Fibroblast of skin of back (primary cell): ENCODE measurements at places on chromosomes 7 and 10.
A peak's percentile ranks its signal among the peaks of the same experiment; 100 is the strongest.

DNA sequence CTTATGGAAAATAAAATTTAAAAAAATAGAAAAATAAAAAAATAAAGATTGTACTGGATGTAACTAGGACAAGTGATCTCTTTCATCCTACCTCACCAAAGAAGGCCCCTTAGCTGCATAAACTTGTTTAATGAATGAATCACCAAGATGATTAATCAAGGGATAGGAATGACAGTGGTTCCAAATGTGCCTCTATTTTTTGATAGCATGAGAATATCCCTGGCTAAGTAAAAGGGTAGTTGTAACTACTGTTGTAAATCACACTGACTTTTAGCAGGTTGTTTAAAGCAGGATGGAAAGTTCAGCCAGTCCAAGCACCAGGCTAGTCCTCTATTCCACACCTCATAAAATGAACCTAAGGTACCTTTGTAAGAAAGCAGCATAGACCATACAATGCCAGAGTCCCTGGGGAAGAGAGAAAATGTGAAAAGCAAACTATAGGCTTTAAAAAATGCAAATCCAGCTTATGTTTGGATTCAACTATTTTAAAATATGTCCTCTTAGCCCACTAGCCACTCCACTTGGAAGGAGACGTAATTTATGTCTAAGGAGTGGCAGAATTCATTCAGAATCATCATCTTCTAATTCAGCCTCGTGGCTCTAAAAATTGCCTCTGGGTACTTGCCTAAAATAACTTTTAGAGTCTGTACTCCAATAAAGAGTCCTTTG, 126.8 kb downstream of the SKIDA1 start:
- DNase-seq = peak; percentile 92

DNA sequence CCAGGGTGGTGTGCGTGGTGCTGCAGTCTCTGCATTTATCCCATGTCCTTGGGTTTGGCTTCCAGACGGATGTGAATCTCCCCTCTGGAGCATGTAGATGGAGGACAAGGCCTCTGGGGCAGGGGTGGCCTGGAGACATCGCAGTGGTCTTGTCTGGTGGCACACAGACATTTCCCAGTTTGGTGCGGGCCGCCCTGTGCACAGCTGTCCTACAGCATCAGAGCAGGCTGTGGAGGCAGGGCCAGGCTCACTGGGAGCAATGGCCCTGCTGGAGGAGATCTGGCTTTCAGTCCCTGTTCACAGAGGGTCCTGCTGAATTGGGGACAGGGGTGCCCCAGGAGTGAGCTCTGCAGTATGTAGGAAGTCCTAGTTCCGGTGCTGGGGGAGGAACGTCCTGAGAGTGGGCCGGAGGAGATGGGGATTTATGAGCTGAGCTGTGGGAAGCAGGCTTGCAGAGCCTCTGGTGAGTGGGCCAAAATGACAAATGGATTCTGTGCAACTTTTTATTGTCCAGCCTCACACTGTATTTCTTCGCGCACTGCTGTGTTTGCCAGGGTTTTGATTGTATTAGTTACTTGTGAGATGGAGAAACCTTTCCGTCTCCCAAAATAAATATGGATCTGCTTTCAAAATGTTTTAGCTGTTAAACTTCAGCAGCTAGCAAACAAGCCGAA, 40.3 kb downstream of the MGMT start:
- DNase-seq = no peak

GRCh38 chr10:109894516-109894915, 28.8 kb downstream of the XPNPEP1 start:
- DNase-seq = no peak

- no peak for DNase-seq
These were observed 238.9 kb downstream of the FOXP2 start for GRCh38 chr7:114653364-114654088.

GRCh38 chr7:151009327-151010036, 14.8 kb downstream of the ATG9B start:
- no peak for DNase-seq

GRCh38 chr10:34480345-34480744, 334.8 kb downstream of the PARD3 start:
- no peak for DNase-seq

GRCh38 chr10:73838827-73839226, 27.4 kb upstream of the NDST2 start:
- no peak for DNase-seq

DNA sequence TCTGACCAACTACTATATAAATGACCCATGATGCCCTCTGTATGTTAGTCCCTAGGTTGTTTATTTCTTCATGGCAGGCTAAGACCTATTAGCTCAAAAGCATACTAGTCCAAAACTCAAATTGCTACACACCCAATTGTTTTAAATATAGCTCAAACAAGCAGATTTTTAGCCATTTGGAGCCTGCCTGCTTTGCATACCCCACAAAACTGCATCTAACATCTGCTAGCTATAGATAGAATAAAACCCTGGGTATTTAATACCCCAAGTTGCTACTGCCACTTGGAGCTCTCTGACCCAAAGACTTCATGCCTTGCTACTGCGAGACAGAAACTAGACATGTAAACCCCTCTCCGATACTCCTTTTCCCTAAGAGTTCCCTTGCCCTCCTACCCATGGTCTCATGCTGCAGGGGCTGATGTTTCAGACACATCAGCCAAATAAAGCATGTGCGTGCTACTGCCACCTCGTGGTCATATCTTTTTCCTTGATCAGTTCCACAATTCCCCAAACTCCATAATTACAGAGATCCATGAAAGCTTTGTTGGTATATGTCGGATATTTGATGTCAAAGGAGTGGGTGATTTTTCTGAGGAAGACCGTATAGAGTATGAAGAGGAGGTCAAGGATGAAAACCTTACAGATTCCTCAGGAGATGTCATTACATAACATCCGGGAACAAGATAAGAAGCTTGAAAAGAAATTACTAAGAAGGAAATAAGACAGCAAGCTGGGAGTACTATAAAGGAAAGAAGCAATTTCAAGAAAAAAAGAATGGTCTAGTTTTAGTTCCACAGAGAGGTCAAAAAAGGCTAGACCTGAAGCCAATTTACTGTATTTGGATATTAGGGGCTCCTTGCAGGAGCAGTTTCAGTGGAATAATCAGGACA, 386.6 kb downstream of the SH2D4B start:
- DNase-seq = peak; percentile 42

- DNase-seq = peak; percentile 51
These were observed 716 bp downstream of the SMARCD3 start for GRCh38 chr7:151247611-151248345.

DNA sequence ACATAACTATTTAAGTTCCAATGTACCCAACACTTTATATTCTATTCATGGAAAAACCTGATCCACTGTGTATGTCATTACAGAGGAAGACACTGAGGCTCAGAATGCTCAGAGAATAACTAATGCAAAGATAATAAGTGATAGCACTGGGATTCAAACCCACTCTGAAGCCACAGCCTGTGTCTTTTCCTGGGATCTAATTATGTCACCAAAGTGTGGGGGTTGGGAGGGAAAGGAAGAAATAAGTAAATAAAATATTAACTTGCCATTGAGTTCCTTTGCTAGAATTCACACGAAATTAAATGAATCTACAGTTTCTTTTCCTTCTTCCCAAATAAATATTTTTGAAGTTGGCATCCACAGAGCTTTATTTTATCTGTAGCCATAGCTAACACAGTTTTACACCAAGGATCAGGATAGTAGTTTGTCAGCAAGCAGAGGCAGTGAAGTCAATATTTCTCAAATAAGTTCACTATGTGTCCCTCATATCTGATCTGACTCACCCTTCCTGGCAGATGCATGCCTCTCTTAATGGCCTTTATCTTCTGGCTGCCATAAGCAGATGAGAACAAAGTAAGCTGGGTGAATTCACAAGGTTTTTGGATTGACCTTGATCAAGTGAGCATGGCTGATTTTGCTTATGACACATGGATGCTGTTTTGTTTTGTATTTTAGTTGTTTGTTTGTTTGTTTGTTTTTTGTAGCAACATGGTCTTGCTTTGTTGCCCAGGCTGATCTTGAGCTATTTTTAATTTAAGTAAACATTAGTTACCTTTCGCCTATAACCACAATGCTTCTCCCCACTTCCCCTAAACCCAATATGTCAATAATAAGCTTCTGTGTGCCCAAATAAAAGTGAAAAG, 6.3 kb downstream of the RAPGEF5 start:
- peak; percentile 9 for DNase-seq

DNA sequence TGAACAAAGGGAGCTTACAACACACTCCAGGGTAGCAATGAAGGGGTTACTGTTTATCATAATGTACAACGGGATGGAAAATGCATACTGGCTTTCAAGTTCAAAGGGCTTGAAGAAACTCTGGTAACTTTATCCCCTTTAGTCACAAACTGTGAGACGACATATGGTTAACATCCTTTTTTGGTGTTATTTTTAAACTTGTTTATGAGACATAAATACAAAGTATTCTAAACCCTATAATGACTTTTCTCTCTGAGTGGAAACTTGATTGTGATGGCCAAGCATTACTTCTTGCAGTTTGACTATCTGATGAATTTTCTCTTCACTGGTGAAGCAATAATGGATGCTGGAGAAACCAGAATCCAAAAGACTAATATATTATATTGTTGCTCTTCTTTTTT, 62.0 kb upstream of the SEMA3A start:
- DNase-seq = no peak

GRCh38 chr10:6039711-6040110, 22.5 kb downstream of the IL2RA start:
- no peak for DNase-seq

- DNase-seq = no peak
These were observed 16.8 kb upstream of the NDST2 start for GRCh38 chr10:73828161-73828560.

GRCh38 chr7:123199883-123200282, at the start of gene SLC13A1:
Gene SLC13A1 (minus strand): TSS chr7:123199969. CDS start chr7:123199946, 23 bp downstream.
- no peak for DNase-seq

- DNase-seq = no peak
These were observed 35.3 kb upstream of the HIBADH start for GRCh38 chr7:27697861-27698430.

GRCh38 chr7:50658696-50659095, 93.5 kb upstream of the DDC start:
- no peak for DNase-seq

GRCh38 chr7:70680743-70681468, 451.0 kb upstream of the GALNT17 start:
- no peak for DNase-seq

- no peak for DNase-seq
These were observed 11.0 kb downstream of the GRID1 start for GRCh38 chr10:86355571-86356038.

- no peak for DNase-seq
These were observed 17.3 kb upstream of the AP5Z1 start for GRCh38 chr7:4758111-4758510.
